ENCODE measurements at places on chromosomes 13 and 19.

GRCh38 chr13:106121173-106121754 lies 414.2 kb downstream of the EFNB2 start:
- no peak for DNase-seq

GRCh38 chr13:79936368-79937136 lies 404.4 kb downstream of the SPRY2 start:
- DNase-seq: peak; percentile 81

GRCh38 chr13:29977476-29978120 lies 127.2 kb upstream of the UBL3 start:
- no peak for DNase-seq

DNA sequence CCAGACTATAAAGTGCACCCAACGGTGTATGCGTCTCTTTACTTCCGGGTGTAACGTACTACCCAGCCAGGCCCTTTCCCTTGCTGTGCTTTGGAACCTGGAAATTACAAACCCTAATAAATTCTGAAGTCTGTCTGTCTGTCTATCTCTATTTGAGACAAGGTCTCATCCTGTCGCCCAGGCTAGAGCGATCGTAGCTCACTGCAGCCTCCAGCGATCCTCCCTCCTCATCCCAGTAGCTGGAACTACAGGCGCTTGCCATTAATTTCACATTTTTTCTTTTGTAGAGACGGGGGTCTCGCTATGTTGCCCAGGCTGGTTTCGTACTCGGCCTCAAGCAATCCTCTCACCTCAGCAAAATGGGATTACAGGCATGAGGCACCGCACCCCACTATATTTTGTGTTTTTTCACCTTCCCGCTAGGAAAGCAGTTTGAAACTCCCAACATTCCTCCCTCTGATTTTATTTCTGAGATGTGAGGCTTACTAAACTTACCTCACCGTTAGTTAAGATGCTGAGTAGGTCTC lies 469 bp upstream of the RNF6 start:
- no peak for DNase-seq

GRCh38 chr19:49064768-49065611 lies at the start of gene NTF4:
TSS of gene NTF4 (minus strand) at chr19:49064818. CDS start at chr19:49061997, 2,821 bp downstream.
- DNase-seq: no peak

DNA sequence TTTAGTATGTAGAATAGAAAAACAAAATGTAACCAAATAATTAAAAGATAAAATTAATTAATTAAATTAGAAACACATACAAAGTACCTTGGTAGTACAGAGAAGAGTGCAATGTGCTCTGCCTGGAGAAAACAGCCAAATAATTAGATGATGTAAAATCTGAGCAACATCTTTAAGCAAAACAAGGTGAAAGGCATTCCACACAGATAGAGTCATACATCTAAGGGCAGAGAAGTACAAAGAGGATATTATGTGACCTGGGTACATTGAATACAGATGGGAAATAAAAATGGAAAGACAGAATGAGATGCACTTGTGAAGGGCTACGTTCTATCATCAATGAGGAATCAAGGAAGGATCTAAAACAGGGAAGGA lies 25.2 kb upstream of the FNDC3A start:
- DNase-seq: no peak

DNA sequence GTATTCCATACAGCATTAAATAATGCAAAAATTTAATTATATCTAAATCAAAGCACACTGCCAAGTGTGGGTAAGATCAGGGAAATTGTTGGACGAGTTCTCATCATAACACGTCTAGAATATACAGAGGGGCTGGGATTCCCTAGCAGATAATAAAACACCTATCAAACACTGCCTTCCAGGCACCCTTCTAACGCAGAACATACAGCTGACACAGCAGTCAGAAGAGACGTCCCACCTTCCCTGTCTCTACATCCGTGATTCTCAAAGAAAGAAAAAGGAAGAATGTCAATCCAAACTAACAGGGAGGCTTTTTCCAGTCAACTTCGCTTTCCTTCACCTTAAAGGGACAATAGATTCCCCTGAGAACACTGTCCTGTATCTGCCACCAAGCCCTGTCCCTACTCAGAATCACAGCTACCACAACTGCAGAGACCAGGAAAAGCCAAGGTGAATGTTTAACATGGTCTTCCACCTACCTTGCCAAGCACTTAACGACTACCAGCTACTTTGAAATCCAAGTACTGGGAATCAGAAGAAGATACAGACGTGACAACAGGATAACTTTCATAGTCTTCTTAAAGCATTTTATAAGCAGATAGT lies 38.5 kb downstream of the TBC1D4 start:
- no peak for DNase-seq

- DNase-seq: peak; percentile 59
These were observed 2.6 kb downstream of the HMG20B start for GRCh38 chr19:3575260-3575741.

DNA sequence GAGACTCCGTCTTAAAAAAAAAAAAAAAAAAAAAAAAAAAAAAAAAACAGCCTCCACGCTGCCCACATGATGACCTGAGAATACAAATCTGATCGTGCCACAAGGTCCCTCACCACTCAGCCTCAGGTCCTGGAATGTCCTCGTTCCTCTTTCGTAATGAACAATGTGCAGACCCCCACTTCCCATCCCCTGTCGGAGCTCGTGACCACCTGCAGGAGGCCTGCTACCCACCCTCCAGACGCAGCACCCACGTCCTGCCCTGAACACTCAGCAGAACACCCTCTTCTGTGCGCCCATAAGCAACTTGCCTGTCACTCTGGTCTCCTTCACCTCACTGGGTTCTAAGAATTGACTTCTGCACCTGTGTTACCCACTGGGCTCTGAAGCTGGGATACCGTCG lies 166.4 kb downstream of the KATNAL1 start:
- DNase-seq: no peak

DNA sequence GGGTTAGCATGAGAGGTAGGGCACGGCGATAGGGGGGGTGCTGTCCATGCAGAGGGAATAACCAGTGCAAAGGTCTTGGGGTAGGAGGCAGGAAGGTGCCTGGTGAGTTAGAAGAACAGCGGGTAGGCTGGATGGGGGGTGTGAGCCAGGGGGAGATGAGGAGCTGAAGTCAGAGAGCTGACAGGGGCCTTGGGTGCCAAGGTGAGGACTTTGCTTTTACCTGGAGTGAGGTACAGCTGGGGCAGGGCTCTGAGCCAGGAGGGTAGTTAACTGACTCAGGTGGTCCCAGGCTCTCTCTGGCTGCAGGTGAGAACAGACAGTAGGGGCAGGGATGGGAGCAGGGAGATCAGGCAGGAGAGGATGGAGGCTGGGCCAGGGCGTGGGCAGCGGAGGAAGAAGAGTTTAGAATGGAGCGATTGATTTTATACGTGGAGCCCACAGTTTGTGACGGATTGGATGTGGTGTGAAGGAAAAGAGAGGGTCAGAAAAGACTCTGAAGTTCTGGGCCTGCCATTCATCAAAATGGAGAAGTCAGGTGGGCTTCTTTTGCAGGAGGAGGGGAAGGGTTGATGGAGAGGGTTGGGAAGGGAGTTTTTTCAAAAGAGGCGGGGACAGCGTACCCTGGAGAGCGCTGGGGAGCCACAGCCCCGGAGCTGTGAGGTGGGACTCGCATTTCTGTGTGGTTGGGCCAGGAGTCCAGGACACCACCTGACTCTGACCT lies 1.2 kb upstream of the GRAMD1A start:
- DNase-seq: no peak

DNA sequence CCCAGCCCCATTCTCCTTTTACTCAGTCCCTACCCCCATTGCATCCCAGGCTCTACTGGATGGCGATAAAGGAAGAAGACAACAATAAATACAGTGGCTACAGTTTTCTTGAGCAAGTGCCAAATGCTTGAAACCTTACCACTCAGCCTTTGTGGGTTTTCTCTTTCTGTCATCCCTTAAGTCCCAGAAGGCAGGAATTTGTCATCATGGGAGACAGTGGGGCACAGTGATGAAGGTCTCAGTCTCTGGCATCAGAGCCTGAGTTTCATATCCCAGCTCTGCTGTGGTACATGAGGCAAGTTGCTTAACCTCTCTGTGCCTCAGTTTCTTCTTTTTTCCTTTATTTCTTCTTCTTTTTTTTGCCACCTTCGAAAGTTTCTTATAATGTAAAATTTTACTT lies 5.1 kb upstream of the COMP start:
- DNase-seq: no peak

GRCh38 chr19:14433554-14434501 lies 722 bp downstream of the PKN1 start:
- peak; percentile 46 for DNase-seq

DNA sequence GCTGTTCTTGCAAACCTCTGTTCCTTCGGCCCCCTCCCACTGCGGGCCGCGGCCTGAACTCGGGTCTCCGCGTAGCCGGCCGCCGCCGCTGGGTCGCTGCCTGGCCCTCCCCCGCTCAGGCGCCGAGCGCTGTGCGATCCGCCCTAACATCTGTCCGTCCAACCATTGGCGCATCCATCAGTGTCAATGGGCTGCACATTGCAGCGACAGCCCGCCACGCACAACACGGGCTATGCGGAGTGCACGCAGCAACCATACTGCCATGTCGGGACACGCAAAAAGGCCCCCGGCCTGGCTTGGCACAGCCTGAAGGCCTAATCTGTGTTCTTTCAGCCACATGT lies 2.6 kb upstream of the TSHZ3 start:
- DNase-seq: no peak

DNA sequence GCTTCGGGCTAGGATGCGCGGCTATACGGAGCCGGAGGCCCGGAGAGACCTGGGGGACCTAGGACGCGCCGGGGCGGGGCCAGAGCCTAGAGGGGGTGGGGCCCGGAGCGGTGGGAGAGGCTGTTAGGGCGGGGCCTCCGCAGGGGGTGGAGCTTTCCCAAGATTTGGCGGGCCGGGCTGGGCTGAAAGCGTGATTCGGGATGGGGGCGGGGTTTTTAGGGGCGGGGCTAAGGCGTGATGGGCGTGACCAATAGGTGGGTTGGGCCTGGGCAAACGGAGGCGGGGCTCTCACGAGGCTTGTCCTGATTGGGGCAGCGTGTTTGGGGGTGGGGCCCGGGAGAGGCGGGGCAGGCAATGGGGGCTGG lies 439 bp downstream of the RAB11B start:
- peak; percentile 98 for DNase-seq

Measured in head of caudate nucleus (tissue), 42 donors.